ENCODE measurements at places on chromosomes 7 and 10.

DNA sequence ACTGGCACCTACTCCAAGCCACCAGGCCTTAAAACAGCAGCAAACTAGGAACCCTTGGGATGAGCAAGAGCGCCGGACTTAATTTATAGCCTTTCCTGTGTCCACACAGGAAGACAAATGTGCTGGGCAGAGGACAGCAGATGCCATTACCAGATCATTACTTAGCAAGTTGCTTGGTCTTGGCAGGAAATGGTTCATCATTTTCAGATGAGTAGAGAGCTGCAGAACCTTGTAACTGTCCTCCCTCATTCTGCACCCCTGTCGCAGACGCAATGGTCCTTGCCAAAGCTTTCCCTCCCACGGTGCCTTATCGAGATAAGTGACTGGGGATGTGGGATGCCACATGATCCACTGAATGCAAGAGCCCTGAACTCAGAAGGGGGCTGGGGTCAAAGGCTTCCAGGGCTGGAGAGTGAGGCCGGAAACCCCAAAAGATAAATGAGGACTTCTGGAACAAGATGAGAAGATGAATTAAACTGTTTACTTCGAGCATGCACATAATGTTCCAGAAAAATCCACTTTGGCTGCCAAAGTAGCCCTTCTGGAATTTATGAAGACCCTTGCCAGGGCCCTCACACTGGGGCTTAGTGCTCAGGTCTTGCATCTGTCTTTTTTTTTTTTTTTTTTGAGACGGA, 145.6 kb upstream of the ZNF32 start:
- DNase-seq: no peak

- DNase-seq: no peak
These were observed 58.2 kb upstream of the DGKB start for GRCh38 chr7:14960721-14961120.

DNA sequence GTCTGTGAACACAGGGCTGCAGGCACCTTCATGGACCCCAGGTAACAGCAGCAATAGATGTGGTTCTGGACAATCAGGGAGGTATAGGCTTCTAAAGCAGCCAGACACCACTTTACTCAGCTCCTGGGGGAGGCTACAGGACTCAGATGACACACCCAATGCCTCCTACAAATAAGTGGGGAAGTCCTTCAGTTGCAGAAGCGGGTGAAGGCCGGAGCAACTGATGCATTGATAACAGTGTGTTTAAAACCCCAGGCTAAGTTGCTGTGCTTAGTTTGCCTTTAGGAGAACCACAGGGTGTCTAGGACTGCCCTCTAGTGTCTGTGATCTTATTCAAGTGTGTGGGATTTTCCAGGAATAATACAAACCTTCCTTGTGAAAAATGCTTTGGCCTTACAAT, 5.9 kb upstream of the ITGA8 start:
- DNase-seq: no peak

GRCh38 chr10:96758423-96758822, 38.1 kb upstream of the PIK3AP1 start:
- no peak for DNase-seq

GRCh38 chr10:86755454-86755739, 1.0 kb upstream of the BMPR1A start:
- no peak for DNase-seq

DNA sequence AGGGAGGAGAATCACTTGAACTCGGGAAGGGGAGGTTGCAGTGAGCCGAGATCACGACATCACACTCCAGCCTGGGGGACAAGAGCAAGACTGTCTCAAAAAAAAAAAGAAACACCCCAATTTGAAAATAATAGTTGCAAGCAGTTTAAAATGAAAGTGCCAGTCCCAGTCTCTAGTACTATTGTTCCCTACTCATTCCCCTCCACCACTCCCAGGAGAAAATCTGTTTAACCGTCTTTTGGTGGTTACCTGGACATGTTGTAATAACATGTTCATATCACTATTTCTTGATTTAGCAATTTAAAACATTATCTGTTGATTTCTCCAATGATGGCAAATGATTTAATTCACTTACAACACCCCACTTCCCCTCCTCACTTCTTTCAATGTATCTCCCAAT, 44.7 kb downstream of the KIFBP start:
- DNase-seq: no peak

DNA sequence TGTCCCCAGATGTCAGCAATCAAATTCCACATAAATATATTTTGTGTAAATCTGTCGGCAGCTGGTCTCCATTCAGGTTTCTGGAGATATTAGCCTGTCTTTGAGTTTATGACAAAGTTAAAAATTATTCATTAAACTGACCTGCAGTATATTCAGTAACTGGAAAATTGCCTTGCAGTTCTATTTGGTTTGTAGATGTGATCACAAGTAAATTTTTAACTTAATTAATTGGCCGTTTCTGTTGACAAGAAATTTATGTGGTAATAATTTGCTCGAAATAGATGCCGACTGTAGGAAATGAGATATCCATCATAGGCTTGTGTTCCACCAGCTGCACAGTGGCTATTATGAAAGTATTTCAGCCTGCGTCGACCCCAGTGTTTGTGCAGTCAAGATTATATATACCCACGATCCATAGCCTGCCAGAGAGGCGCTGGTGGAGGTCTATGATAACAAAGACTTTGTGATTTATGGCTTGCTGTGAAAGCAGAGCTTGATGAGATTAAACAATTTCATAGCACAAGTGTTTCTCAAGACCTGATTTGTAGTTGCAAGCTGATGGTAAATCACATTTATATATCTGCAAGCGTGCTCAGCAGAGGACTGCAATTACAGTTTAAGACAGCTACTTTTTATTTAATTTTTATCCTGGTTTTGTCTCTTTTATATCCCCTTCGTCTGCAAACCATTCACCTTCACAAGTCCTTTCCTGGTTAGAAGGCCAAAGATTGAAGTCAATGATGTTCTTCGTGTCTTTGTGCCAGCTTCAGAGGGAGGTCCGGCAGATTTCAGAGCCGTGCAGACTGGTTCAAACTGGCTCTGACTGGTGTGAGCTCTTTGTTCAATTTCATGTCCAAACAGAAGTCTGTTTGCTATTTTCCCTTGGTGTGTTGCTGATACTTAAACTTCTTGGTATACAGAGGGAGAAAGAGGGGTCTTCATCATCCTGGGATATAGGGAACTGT, 850.9 kb downstream of the LRMDA start:
- DNase-seq: no peak

GRCh38 chr7:8714791-8715190, 281.4 kb downstream of the NXPH1 start:
- DNase-seq: no peak

DNA sequence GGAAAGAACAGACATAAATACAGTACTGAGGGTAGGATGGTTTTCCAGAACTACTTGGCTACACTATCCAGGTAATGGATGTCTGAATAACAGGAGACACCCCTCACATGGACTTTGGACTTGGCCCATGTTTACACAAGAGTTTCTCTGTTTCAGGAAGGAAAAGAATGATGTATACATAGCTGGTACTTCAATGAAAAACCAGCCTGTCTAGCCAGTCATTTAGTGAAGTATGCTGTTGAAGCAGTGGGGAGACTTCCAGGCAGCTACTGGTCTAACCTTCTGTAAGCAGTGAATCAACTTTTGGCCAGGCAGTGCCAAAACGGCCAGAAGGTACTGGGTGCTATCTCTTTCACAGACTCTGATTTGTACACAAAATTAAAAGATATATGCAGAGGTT, 135.0 kb downstream of the MBL2 start:
- DNase-seq: no peak

DNA sequence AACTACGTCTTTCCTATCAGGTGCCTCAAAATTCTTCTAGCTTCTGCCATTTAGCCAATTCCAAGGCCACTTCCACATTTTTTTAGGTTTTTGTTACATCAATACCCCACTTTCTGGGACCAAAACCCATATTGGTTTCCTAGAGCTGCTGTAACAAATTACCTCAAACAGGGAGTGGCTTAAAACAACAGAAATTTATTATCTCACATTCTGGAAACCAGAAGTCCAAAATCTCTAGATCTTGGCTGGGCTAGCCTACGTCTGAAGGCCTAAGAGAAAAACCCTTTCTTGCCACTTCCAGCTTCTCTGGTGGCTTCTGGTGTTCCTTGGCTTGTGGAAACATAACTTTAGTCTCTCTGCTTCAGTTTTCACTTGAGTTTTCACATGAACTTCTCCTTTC, 85.1 kb upstream of the BMPER start:
- DNase-seq: no peak

DNA sequence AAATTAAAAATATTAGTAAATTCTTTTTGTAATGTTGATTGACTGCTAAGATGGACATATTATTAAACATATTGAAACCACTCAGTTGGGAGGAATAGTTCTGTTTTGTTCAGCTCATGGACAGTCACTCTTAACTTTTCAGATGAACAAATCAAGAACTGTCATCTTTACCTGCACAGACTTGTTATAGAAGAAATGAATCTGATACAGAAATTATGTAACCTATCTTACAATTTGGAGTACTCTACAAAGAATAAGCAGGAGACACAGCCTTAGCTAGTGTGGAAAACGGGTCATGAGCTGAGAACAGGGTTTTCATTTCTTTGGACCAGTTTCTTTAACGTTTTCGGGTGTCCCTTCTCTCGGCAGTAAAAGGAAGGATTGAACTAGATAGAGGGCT, 1.2 kb upstream of the ANLN start:
- no peak for DNase-seq

- no peak for DNase-seq
These were observed 933.6 kb upstream of the ZWINT start for GRCh38 chr10:57294698-57295097.

DNA sequence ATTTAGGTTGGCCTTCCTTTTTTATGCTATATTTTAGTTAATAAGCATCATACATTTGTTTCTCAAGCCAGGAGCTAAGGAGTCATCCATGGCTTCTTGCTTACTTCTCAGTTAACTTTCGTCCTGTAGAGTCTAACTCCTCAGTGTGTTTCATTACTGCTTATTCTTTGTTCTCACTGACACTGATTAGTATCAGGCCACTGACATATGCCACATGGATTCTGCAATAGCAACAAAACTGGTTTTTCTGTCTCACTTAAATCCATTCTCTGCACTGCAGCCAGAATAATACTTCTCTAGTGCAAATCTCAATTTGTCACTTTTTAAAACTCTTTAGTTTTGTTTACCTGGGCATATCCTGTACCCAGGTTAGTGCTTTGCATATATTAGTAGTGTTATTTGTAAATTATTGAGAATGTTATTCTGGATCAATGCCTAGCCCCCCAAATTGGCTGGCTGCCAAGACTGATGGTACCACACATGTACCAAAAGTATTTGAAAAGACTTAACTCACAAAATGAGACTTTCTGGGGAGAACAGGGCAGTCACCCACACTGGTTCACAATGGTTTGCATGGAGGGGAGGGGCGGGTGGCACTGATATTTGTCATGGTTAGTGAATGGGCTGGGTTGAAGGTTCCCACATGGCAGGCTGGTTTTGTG, 79.1 kb downstream of the CCSER2 start:
- DNase-seq: no peak

DNA sequence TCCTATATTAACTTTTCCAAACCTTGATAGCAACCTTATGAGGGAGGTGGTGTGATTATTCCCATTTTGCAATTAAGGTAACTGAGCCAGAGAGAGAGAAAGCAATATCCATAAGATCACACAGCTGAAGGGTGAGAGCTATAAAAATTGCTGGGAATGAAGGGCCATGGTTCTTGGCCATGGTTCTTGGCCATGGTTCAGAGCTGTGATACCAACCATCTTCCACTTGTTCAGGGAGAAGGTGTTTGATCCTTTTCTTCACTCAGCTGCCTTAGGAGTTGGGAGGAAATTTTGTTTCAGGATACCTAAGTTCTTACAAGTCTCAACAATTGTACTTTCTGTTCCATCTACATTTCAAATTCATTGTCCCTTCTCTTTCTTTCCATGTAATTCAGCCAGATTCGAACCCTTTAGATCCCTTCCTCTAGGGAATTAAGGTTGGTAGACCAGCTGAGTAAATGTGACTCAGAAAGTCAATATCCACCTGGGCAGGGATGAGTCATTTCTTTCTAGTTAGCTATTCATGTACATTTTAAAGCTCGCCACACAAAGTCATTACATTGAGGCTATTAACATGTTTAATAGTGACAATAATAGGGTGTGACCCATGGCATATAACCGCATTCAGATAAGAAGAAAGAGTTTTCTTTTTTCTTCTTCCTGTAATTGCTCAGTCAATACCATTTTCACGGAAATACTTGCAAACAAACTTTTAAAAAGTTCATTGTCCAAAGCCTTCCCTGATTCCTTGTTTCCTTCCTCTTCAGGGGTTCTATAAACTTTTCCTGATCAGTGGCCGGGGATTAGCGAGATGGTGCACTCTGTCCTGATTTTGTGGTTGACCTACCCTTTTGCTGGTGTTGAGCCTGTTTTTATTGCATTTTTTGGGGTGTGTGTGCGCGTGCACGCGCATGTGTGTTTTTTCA, 143.4 kb downstream of the TCF7L2 start:
- no peak for DNase-seq

DNA sequence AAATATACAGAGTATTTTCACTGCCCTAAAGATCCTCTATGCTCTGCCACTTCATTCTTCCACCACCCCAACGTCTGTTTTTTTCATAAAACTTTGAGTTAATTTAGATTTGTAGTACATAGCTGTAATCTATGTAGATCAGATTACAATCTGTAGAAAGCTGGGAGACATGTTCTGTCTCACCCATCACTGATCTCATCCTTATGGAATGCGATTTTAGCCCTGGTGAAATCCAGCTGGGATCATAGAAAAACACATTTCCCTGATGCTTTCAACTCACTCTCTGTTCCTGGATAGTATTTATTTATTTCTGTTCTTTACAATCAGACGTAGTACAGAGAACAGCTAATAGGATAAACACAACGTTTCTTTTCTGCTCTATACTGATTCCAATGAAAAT, 521.0 kb downstream of the KIF20B start:
- no peak for DNase-seq

DNA sequence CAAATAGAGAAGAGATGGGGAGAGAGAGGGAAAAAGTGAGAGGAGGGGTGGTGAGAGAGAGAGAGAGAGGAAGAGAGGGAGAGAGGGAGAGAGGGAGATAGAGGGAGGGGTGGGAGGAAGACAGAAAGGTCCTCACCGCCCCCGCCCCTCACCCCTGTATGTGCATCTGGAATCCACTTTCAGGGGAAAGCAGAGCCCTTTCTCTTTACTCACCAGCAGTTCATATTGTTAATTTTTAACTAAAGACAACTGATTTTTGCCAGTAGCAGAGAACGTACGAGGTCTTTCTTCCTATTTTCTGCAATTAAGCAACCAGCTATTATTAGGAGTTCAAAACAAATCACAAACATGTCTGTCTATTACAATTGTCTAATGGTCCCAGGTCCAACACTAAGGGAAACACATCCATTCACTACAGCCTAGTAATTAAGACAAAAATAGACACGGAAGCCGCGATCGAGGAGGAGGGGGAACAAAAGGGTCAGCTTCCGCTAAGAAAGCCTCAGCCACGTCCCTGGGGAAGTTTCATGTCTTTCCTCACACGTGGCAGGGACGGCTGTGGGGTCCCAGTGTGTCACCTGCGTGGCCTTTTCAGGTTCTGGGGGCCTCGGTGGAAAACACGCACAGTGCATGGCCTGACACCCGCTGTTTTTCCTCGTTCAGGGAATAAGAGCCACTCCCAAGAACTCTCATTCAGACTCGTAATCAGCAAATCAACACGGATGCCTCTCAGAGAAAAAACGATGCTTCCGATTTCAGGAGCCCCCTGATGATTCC, 572.0 kb downstream of the PTPRN2 start:
- DNase-seq: no peak
